ENCODE measurements at places on chromosomes 7 and 10.

DNA sequence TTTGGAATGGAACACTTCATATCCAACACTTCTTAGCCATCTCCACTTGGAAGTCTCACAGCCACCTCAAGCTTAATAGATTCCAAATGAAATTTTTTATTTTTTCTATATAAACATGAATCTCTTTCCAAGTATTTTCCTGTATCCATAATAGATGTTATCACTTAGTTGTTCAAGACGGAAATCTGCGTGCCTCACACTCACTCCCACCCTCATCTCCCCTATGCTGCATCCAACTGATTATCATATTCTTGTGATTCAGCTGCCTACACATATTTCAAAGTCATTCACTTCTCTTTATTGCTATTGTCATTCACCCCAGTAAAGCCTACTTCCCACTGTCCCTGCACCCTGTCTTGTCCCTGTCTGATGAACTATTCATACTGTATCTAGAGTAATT is 70.2 kb upstream of the MKX start:
- H3K36me3 ChIP-seq: no peaks in the 10 kb centered on the region
- no peaks in the 10 kb centered on the region for H3K27me3 ChIP-seq
- no peaks in the 10 kb centered on the region for H3K4me1 ChIP-seq

DNA sequence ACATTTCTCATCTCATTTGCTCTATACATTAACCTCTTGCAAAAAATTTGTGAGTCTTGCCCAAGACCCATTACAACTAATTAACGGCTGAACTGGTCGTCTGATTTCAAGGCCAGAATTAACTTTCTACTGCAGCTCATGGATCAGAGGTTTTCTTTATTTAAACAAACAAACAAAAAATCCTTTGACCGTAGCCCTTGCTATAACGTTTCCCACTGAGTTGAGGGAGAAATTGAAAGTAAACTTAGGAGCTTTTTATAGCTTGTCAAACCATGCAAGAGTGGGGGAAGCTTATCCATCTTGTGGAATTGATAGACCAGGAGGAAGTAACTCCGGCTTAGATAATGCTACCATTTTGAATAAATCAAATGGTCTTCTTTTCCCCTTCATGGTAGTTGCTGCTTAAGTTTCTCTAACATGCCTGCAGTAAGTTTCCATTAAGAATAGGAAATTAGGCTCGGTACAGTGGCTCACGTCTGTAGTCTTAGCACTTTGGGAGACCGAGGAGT is 3.3 kb downstream of the SRGN start:
- H3K4me1 ChIP-seq: no peaks in the 10 kb centered on the region
- no peak for DNase-seq
- no peak overlapping the region for H3K27ac ChIP-seq
- no peak overlapping the region for H3K4me3 ChIP-seq
- peaks cover 16% of the 10 kb centered on the region for H3K27me3 ChIP-seq

GRCh38 chr7:41306486-41306885 is 396.4 kb downstream of the INHBA start:
- no peak for DNase-seq
- no peaks in the 10 kb centered on the region for H3K36me3 ChIP-seq
- H3K27ac ChIP-seq: no peak overlapping the region
- no peaks in the 10 kb centered on the region for H3K4me1 ChIP-seq

- no peak overlapping the region for H3K4me3 ChIP-seq
- H3K36me3 ChIP-seq: peaks cover 34% of the 10 kb centered on the region
- H3K27me3 ChIP-seq: no peaks in the 10 kb centered on the region
- peaks cover 29% of the 10 kb centered on the region for H3K4me1 ChIP-seq
Measured at GRCh38 chr7:47313564-47313963, 268.3 kb downstream of the TNS3 start.

- H3K27ac ChIP-seq: no peak overlapping the region
- no peak for DNase-seq
- H3K27me3 ChIP-seq: no peaks in the 10 kb centered on the region
- H3K4me3 ChIP-seq: no peak overlapping the region
- H3K4me1 ChIP-seq: peaks cover 9% of the 10 kb centered on the region
- H3K36me3 ChIP-seq: peaks cover 5% of the 10 kb centered on the region
Measured at GRCh38 chr10:101529207-101529606, 58.9 kb downstream of the POLL start.

DNA sequence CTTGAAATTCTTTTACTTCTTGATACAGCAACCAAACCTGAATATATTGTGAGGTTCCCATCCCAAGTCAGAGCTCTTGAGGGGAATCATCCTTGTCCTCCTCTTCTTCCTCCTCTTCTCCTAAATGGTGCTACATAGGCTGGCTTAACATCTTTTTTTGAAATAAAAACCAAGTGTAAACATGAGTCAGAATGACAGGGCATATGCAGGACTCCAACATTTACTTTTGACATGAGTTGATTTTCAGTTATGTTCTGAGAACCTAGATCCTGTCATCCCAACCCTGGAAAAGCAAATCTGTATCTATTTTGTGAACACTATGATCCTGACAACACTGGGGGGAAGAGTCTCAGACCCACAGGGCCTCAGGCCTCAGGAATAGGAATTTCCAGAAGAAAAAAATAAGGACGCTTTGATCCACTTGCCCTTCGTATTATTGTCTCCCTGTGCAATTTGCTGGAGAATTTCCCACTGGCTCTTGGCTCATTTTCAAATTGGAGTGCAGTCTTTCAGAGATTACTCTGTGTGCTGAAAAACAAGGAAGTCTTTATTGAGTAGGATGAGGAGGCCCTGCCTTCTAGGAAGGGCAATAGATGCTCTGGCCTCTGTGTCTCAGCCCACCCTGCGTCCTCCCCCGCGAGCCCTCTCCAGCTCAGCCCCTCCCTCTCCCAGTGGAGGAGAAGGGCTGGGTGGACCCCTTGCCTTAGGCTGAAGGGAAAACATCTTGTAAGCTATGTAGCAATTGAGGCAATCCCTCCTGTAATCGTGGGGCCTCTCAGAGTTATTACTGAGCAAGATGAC is 121.6 kb downstream of the CREB5 start:
- peaks cover 1% of the 10 kb centered on the region for H3K36me3 ChIP-seq
- no peak overlapping the region for H3K27ac ChIP-seq
- H3K4me1 ChIP-seq: peaks cover 1% of the 10 kb centered on the region
- H3K4me3 ChIP-seq: no peak overlapping the region
- H3K27me3 ChIP-seq: peaks cover 54% of the 10 kb centered on the region
- no peak for DNase-seq
